ENCODE measurements at places on chromosomes 13 and 19.

GRCh38 chr13:59458908-59459579 lies 704.7 kb downstream of the DIAPH3 start:
- DNase-seq = no peak

GRCh38 chr13:26497968-26498511 lies 59.4 kb upstream of the WASF3 start:
- no peak for DNase-seq

DNA sequence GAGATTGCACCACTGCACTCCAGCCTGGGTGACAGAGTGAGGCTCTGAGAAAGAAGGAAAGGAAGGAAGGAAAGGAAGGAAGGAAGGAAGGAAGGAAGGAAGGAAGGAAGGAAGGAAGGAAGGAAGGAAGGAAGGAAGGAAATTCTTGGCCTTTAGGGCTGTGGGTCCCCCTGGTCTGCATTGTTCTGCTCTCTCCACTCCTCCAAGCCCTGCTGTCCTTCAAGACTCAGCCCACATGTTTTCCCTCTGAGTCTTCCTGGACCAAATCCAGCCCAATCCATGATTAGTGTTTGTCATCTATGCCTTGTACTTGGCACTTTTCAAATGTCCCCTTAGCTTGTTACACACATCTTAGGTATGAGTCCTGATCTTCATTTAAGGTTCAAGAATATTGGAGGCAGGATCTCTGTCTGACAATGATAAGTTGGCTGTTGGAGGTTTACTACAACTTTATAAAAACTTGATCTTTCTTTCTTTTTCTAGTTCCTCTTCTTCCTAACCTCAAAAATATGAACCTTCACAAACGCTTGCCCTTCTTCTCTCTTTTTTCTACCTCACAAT lies 48.8 kb upstream of the INTS6 start:
- no peak for DNase-seq

GRCh38 chr13:20264271-20265018 lies 32.3 kb upstream of the GJB6 start:
- no peak for DNase-seq

DNA sequence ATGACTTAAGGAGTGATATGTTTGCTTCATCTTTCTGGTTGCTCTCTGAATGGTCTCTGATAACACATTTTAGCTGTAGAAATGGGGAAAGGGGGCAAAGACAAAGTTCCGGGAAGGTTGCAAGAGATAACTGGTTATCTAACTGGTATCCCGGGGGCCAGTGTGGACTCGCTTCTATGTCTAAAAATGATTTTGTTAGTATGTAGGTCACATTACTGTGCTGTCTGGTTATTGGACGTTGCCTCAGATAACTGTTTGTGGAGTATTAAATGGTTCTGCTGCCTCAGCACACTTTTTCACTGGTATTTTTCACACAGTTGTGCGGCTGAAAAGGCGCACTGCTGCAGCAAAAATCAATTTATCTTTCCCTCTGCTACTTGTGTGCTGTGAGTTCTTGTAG lies 63.0 kb upstream of the ZNF536 start:
- DNase-seq = no peak

- no peak for DNase-seq
Observed at GRCh38 chr13:112732679-112733078, 42.8 kb downstream of the ATP11A start.
